ENCODE measurements at places on chromosomes 3 and 15. TPM values are rescaled to one million over a fixed set of nuclear protein-coding genes. Genes with fewer than 3 reads are reported as not detected.
A peak's percentile ranks its signal among the peaks of the same experiment; 100 is the strongest.

- no peak for DNase-seq
- no peaks in the 10 kb centered on the region for H3K36me3 ChIP-seq
- peak overlapping the region; percentile 90 for H3K27ac ChIP-seq
- peak overlapping the region; percentile 39 for H3K4me3 ChIP-seq
Measured at GRCh38 chr15:85475711-85476110, 95.3 kb downstream of the AKAP13 start.

DNA sequence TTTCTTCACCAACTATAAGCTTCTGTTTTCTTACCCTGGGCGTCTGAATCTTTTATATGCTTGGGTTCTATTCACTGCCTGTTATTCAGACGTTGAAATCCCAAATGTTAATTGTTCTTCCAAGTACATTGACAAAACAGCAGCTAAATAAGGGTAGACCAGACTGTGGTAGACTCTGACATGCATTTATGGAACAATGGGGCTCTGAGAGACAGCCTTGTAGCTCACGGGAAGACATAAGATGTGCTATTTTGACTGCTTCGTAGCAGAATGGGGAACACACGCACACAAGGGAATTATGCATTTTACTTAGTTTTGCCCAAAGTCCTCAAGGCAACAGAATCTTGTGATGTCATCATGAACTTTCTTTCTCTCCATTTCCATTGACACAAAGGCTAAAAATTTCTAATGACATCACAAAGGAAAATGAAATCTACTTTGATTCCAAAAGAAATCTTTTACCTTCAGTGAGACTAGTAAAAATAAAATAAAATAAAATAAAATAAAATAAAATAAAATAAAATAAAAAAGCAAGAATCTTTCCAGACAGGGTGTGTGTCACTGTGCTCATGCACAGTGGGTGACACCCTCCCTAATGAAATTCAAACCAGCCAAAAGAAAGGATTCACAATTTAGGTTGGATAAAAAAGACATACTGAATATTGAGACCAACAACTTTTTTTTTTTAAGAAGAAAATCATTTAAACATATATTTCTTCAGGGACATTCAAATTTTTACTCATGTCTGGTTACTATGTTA, 346.6 kb downstream of the ZBTB20 start:
- no peak for DNase-seq
- H3K36me3 ChIP-seq = no peaks in the 10 kb centered on the region
- no peaks in the 10 kb centered on the region for H3K4me1 ChIP-seq
- no peaks in the 10 kb centered on the region for H3K27me3 ChIP-seq
- H3K4me3 ChIP-seq = no peak overlapping the region
- no peak overlapping the region for H3K27ac ChIP-seq

- H3K27me3 ChIP-seq = no peaks in the 10 kb centered on the region
- peaks cover 13% of the 10 kb centered on the region for H3K4me1 ChIP-seq
- DNase-seq = no peak
Measured at GRCh38 chr3:53142986-53143385, 12.8 kb upstream of the RFT1 start.

DNA sequence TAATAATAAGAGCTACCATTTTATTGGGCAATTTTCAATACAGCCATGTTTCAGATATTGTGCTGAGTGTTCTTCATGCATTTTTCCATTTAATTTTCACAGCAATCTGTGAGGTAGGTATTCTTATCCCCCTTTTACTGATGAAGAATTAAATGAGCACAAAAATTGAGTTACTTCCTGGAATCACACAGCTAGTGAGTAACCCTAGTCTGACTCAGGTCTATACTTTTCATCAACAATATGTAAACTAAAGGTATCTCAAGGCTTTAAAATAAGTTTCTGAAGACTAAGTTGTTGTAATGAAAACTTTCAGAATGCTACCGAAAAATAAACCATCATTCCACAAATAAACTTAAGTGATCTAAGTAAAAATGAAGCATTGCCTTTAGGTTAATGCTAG, 22.3 kb downstream of the HACD2 start:
- H3K27ac ChIP-seq = no peak overlapping the region
- H3K4me3 ChIP-seq = no peak overlapping the region
- DNase-seq = no peak
- no peaks in the 10 kb centered on the region for H3K27me3 ChIP-seq
- no peaks in the 10 kb centered on the region for H3K4me1 ChIP-seq

DNA sequence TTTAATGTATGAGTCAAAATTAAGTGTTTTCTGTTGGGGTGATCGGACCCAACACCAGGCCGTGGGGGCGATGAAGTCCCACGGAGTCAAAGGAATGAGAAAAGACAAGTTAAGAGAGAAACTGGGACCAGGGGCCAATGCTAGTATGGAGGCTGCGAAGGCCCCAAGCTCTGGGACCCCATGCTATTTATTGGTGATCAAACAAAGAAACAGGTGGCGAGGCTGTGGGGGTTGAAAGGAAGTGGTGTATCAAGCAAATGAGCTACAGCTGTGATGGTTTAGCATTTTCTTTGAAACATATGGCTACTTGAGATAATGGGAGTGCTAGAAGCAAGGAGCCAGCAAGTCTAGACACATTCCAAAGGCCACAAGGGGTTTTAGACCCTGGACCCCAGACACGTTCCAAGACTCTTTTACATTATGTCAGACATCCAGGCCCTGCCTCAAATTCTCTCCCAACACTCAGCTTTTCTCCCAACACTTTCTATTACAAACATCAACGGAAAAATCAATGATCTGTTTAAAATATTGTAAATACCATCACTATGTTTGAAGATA, 56.0 kb upstream of the SNRPN start:
- no peaks in the 10 kb centered on the region for H3K4me1 ChIP-seq
- no peaks in the 10 kb centered on the region for H3K36me3 ChIP-seq
- no peak for DNase-seq
- H3K27ac ChIP-seq = no peak overlapping the region
- H3K27me3 ChIP-seq = no peaks in the 10 kb centered on the region
- H3K4me3 ChIP-seq = no peak overlapping the region

DNA sequence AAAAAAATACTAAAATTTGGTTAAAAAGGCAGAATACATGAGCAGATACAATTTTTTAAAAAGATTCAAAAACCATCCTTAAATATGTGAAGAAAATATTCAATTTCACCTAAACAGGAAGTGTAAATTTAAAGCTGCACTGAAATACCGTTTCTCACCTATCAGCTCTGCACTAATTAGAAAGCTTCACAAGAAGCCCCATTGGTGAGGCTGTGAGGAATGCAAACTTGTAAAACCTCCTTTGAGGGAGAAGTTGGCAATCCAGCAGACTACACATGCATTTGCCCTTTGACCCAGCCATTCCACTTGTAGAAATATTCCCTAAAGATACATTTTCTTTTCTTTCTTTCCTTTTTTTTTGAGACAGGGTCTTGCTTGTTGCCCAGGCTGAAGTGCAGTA, 18.8 kb downstream of the BLM start:
- no peaks in the 10 kb centered on the region for H3K4me1 ChIP-seq
- DNase-seq = no peak
- H3K4me3 ChIP-seq = no peak overlapping the region
- no peaks in the 10 kb centered on the region for H3K27me3 ChIP-seq
- peaks cover 2% of the 10 kb centered on the region for H3K36me3 ChIP-seq

DNA sequence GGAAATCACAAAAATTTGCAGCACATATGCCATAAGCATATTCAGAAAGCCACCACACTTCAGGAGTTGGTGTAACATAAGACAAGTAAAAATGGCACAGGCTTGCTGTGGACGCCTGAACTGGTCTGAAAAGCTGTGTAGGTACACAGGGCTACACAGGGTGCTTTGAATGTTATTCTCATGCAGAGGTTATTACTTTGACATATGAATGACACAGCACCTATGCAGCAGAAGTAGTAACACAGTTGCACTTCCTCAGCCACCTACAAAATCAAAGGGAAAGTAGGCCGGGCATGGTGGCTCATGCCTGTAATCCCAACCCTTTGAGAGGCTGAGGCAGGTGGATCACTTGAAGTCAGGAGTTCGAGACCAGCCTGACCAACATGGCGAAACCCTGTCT, 54.5 kb downstream of the OSBPL10 start:
- no peaks in the 10 kb centered on the region for H3K36me3 ChIP-seq
- H3K27ac ChIP-seq = no peak overlapping the region
- no peaks in the 10 kb centered on the region for H3K27me3 ChIP-seq

DNA sequence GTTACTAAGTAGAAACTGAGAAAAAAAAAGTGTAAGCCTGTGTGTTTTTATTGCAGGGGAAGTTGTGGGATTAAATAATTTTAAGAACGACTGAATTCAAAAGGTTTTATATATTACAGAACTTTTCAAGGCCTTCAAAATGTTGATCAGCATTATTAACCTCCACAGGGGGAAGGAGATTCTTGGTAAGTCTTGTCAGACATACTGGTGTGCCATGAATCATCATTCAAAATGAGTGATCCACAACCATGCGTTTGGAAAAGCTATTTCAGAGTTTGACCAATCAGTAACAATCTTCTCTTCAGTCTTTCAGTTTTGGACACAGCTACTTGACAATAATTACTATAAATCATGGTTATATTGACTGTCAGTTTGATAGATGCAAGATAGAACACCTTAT, 70.2 kb downstream of the ADAMTS9 start:
- no peak overlapping the region for H3K4me3 ChIP-seq
- no peaks in the 10 kb centered on the region for H3K36me3 ChIP-seq
- H3K4me1 ChIP-seq = no peaks in the 10 kb centered on the region
- H3K27me3 ChIP-seq = no peaks in the 10 kb centered on the region
- no peak overlapping the region for H3K27ac ChIP-seq

DNA sequence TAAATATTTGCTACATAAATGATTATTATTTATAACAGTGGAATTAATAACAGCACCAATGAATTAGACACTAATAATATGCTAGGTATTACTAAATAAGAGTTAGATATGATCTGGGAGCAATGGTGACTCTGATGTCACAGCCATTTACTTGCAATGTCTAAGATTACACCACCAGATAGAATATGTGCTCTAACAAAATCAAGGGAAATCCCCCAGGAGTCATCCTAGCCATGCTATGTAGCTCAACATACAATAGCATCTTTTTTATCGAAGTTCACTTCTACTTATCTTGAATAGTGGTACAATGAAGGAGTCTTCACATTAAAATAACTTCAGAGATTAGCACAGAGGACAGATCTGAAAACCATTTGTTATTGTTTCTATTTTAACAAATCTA, 154.0 kb downstream of the FMN1 start:
- no peaks in the 10 kb centered on the region for H3K27me3 ChIP-seq
- H3K4me3 ChIP-seq = no peak overlapping the region
- H3K4me1 ChIP-seq = no peaks in the 10 kb centered on the region
- no peaks in the 10 kb centered on the region for H3K36me3 ChIP-seq
- DNase-seq = no peak
- H3K27ac ChIP-seq = no peak overlapping the region

DNA sequence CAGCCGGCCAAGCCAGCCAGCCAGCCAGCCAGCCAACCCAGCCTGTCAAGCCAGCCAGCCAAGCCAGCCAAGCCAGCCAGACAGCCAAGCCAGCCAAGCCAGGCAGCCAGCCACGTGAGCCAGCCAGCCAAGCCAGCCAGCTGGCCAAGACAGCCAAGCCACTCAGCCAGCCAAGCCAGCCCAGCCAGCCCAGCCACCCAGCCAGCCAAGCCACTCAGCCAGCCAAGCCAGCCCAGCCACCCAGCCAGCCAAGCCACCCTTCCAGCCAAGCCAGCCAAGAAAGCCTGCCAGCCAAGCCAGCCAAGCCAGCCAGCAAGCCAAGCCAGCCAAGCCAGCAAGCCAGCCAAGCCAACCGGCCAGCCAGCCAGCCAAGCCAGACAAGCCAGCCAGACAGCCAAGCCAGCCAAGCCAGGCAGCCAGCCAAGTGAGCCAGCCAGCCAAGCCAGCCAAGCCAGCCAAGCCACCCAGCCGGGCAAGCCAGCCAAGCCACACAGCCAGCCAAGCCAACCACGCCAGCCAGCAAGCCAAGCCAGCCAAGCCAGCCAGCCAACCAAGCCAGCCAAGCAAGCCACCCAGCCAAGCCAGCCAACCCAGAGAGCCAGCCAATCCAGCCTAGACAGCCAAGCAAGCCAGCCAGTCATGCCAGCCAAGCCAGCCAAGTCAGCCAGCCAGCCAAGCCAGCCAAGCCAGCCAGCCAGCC, 199.5 kb downstream of the GOLGA6L6 start:
- H3K27ac ChIP-seq = no peak overlapping the region
- no peaks in the 10 kb centered on the region for H3K4me1 ChIP-seq
- H3K4me3 ChIP-seq = no peak overlapping the region
- no peaks in the 10 kb centered on the region for H3K27me3 ChIP-seq

DNA sequence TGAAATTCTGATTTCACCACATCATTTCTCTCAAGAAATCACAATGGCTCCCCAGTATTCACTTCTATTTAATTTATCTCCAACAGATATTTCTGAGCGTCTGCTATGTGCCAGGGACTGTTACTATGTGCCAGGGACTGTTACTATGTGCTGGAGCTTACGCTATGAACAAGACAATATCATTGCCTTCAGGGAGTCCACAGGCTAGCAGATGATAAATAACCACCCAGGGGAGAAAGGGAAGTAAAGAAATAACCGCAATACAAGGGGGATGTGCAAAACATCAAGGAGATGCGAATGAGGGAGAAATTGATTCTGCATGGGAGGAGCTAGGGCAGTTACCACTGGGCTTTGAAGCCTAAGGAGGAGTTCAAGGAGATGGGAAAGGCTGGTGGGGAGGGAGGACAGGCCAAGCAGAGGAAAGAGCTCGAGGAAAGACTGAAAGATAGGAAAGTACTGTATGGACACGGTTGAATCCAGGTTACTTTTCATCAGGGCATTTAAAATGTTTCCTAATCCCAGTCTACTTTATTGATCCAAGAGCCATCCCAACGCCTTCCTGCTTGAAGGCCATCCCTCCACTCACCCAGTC, 2.5 kb downstream of the THSD4 start:
- DNase-seq = no peak
- H3K36me3 ChIP-seq = no peaks in the 10 kb centered on the region
- no peaks in the 10 kb centered on the region for H3K4me1 ChIP-seq
- H3K27ac ChIP-seq = no peak overlapping the region
- H3K27me3 ChIP-seq = peaks cover 5% of the 10 kb centered on the region

- H3K27me3 ChIP-seq = no peaks in the 10 kb centered on the region
- DNase-seq = peak; percentile 83
- no peak overlapping the region for H3K4me3 ChIP-seq
- H3K36me3 ChIP-seq = no peaks in the 10 kb centered on the region
Measured at GRCh38 chr15:88982304-88982945, 69.2 kb upstream of the MFGE8 start.

GRCh38 chr3:194133661-194134230, 2.2 kb upstream of the HES1 start:
- H3K4me1 ChIP-seq = peaks cover 27% of the 10 kb centered on the region
- no peak for DNase-seq
- H3K36me3 ChIP-seq = no peaks in the 10 kb centered on the region
- H3K27ac ChIP-seq = no peak overlapping the region
- H3K27me3 ChIP-seq = peaks cover 3% of the 10 kb centered on the region

DNA sequence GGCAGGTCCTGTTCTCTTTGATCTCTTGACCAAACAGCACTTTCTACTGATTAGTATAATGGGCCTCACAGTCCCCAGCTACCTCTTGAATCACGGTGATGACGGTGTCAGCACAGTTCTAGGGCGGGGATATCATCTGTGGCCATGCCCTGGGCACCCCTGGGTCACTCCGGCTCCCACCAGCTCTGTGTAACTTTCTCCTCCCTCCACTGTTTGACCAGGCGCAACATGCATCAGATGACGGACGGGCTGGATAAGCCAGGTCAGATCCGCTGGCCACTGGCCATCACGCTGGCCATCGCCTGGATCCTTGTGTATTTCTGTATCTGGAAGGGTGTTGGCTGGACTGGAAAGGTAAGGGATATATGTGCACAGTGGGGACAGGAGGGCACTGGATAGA, 29.6 kb downstream of the SLC6A1 start:
- H3K4me3 ChIP-seq = no peak overlapping the region
- H3K27me3 ChIP-seq = no peaks in the 10 kb centered on the region
- no peaks in the 10 kb centered on the region for H3K36me3 ChIP-seq
- no peak for DNase-seq
- H3K4me1 ChIP-seq = no peaks in the 10 kb centered on the region
- no peak overlapping the region for H3K27ac ChIP-seq

The BNC1 gene
- total RNA-seq = not detected

The CADPS gene
- total RNA-seq = not detected

The SLITRK3 gene
- total RNA-seq = not detected

The TLR9 gene
- total RNA-seq = 4.8 TPM

The RASGRF1 gene
- 1.1 TPM for total RNA-seq

The ITIH4 gene
- total RNA-seq = 3.9 TPM
